NT2/D1 (cell line): ENCODE measurements at places on chromosomes 7 and 10.

GRCh38 chr7:104207348-104207730 is 474 bp downstream of the ORC5 start:
- no peak for DNase-seq

DNA sequence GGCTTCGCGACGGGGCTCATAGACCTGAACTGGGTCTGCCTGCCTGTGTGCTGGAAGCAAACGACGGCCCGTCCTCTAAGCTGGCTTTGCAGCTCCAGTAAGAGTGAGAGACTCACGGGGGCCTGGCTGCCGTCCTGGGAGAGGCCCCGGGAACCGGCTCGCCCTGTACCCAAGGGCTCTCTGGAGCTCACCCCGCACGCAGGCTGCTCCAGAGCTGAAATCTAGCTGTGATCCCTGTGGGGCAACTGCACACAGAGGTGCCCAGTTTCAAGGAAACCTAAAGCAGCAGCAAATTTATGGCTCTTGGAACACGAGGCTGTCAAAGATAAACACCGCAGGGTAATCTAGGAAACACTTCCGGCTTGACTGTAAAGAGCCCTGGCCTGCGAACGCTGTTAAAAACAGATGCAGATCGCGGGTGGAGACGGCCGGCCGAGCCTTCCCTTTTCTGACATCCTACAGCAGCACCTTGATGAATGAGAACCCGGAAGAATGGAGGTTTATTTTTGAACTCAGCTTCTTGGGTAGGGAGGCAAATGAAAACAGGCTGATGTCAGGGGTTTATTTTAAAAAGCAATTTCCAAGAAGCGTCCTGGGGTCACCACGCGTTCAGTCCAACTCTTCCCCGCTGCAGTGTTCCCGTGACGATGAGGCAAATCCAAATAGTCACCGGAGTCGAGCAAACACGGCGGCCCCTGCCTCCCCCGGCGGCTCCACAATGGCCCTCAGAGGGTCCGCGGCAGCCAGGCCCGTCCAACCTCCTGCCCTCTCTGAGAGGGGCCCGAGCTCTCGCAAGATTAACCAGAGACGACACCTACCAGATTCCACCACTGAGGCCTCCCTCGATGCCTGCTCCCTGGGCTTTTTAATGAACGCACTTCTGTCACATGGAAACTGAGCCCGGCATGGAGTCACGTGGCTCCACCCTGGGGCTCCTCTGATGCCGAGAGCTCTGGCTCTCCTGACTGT is 29.6 kb downstream of the AMZ1 start:
- DNase-seq: no peak

- no peak for DNase-seq
Observed at GRCh38 chr10:32156031-32156495, 99.8 kb upstream of the KIF5B start.

DNA sequence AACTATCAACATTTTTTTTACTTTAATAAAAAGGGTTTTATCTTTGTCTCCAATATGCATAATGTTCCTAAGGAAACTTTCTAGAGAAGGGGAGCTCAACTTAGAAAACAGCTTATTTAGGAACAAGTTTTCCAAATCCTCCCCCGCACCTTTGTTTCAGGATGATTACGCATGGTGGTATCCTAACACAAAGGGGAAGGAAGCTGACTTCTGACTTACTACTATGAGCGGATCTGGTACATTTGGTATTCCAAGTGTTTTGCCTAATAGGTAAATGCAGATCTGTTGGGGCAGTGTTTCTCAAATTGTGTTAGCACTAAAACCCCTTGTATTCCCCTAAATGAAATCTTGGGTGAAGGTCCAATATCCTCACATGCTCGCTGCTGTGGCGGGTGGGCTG is 229.3 kb upstream of the KLF14 start:
- DNase-seq: no peak

- no peak for DNase-seq
Observed at GRCh38 chr10:73589563-73590126, 1.5 kb downstream of the USP54 start.

DNA sequence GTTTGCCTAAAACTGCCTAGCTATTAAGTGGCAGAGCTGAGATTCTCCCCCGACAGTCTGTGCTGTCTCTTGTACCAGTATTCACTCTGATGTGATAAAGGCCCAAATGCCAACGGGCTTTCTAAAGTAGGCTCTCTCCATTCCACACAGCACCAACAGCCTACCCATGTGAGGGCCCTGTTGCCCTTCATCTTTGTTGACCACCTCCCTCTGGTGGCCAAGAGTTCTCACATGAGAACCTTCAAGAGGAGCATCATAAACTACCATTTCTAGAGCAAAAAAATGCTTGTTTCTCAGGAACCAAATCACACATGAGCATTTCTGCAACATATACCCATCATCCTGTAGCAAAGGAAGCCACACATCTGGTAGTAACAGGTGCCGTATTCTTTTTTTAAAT is 185.8 kb downstream of the GRM8 start:
- peak; percentile 5 for DNase-seq

DNA sequence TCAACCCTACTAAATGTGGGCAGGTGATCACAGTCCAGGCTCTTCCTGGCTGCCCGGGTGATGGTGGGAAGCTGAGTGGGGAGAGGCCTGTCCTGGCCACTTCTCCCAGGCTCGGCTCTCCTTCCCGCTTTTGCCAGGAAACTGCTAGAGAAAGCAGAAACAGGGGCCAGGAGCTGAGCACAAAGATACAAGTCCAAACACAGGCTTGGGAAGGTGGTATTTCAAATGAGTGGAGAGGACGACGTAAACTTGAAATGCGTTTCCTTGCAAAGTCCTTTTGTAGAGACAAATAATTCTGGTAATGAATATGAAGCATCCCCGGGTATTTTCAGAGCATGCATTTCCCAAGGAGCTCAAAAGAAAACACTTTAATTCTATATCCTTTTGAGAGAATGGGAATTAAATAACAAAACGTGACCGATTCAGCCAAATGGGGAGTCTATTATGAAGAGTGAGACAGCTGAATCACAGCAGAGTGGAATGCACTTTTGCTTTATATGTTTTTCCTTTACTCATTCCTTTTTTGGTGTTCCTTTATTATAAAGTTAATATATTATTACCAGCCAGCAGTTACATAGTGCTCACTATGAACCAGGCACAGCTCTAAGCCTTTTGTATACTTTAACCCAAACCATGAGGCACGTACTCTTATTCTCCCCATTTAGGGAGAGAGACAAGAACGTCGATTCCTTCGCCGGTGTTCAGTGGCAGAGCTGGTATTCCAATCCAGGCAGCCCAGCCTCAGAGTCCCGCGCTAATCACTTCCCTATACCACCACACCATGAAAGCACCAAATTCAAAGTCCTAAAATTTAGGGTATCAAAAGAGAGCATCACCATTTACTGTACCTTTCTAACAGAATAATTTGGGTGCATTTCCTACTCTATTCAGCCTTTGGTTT is 218.2 kb upstream of the KLF14 start:
- no peak for DNase-seq

- DNase-seq: no peak
Observed at GRCh38 chr10:124653811-124654651, 90.1 kb downstream of the FAM53B start.

GRCh38 chr7:116575853-116576252 is 51.0 kb downstream of the CAV1 start:
- no peak for DNase-seq

DNA sequence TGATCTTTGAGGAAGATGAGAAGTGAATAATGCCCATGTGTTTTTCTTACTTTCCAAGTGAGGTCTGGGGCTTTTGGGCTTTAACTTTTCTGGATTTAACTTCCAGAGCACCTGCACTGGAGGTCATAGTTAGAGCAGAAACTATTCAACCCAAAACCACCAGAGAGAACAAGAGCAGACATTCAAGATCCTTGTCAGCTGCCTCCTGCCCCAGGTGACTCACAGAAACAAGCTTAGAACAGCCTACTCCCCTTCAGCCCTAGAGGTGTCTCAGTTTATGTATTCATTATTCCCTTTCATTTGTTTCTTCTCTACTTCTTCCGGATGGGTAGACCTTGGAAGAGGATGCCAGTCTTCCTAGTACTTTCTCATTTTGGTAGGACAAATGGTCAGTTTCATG is 270.5 kb downstream of the CNTNAP2 start:
- DNase-seq: no peak

DNA sequence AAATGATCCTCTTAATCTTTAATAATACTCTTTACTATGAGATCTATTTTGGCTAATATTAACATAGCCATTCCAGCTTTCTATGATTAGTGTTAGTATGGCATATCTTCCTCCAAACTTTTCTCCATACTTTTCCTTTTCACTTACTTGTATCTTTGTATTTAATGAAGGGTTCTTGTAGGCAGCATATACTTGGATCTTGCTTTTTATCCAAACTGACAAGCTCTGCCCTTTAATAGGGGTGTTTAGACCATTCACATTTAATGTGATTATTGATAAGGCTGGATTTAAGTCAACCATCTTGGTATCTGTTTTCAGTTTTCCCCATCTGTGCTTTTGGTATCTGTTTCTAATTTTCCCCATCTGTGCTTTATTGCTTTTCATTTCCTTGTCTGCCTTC is 59.7 kb upstream of the ATP6V0A4 start:
- no peak for DNase-seq

DNA sequence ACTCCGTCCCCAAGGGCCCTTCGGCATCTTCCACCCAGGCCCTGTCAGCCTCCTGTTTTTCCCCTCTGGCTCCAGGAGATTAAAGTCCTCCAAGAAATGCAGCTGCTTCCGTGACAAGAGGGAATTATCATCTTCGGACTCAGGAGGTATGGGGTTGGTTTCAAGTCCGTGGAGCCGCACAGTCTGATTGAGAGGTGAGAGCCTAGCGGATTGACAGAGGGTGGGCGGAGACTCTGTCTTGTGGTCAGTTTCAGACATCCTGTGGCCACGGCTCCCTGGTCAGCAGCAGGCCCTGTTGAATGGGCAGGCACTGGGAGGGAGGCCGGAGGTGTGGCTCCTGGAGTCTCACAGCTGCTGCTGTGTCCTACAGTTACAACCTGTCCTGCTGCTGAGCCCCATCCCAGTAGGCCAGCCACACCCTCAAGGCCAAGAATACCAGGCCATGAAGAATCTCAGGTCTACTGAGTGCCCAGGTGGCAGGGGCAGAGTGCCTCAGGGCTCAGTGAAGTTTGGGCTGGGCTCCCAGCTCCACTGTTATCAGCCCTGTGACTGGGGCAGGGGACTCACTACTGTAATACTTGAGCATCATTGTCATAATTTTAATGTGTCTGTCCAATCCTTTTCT is 49.3 kb upstream of the ZNF716 start:
- DNase-seq: no peak

DNA sequence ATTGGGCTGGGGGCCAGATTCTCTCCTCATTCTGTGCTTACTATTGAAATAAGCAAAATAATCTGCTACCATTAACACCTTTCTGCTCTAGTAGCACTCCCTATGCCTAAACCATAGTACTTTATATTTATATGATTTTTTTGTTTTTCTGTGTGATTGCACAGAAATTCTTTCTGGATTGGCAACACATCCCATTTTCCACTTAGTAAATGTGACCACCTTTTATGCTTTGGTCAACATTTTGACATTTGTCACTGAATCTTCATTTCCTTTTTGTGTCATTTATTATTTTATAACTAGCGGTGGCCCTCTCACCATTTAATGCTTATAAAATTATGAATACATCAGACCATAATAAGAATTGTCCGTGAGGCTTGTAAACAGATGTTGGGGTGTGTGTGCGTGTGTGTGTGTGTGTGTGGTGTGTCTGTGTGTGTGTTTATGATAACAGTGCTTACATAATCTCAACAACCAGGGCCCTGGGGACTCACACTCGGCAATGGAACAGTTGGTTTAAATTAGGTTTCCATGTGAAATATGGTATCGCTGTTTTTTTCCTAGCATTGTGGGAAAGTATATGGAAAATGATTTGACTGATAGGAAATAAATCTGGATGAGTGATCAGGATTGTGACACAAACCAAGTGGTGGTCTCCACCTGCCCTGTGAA is 138.9 kb downstream of the NOC3L start:
- no peak for DNase-seq

- DNase-seq: no peak
Observed at GRCh38 chr10:94402843-94403379, 570 bp downstream of the TBC1D12 start.

DNA sequence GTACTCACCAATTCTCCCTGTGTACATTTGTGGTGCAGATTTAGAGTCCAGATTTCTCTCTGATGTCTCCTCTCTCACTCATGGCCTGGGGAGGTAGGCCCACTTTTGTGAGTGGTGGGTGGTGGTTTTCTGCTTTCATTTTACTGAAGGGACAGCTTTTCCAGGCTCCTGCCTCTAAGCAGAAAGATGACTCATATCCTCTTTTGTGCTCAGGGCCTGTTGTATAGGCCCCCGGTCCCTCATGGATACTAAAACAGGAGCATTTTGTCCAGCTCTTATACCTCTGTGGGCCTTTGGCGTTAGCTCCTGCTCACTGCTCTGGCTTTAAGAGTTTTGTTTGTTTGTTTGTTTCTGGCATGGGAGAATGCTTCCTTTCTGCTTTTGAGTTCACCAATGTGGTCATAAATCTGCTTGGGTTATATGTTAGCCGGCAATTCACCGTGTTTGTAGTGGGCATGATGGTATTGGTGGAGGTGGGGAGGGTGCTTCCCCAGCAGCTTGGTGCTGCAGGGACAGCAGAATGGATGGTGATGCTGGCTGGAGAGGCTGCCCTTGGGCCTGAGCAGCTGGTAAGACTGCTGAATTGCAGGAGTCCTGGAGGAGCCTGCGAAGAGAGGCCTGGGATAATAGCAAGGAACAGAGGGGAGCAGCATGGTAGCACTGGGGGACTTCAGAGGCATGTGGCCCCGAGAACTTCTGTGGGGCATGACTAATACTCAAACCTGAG is 468.7 kb downstream of the RPS24 start:
- no peak for DNase-seq

GRCh38 chr10:97843281-97843671 is 6.4 kb upstream of the GOLGA7B start:
- DNase-seq: no peak

- DNase-seq: no peak
Observed at GRCh38 chr7:14292737-14293136, 303.3 kb upstream of the ETV1 start.

- no peak for DNase-seq
Observed at GRCh38 chr7:82507365-82507975, 63.9 kb upstream of the CACNA2D1 start.

GRCh38 chr10:124978376-124978725 is 36.4 kb downstream of the ZRANB1 start:
- DNase-seq: no peak

- no peak for DNase-seq
Observed at GRCh38 chr10:19659920-19660655, 156.1 kb upstream of the PLXDC2 start.

DNA sequence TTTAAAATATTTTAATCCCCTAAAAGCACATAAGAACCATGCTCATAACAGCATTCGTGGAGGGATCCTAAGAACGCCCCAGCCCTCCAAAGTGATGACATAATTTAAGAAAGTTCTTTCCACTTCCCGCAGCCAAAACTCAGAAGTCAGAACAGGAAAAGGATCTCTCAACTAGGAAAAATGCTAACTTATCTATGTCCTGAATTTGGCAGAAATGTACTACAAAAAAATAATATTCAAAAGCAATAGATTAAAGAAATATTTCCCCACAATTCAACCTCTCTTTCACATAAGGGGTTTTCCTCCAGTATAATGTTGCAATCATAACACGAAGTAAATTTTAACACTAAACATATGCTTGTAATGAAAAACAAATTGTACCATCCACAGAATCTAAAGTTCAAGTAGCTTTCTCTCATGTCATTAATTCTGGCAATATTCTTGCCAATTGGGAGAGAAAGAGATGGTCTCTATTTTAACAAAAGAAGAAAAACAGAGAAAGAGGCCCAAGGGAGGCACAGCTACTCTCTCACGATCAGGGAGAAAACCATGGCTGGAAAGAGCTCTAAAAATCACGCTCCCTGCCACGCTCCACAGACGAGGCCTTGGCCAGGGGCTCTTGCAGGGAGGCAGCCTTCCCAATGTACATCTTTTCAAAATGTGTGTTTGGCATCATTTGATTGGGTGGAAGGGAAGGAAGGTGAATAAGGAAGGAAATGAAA is 22.9 kb downstream of the ASB13 start:
- no peak for DNase-seq
